ENCODE measurements at places on chromosomes 16 and 17.
A peak's percentile ranks its signal among the peaks of the same experiment; 100 is the strongest.

GRCh38 chr16:56011808-56012481 is 136.8 kb upstream of the CES5A start:
- no peak for DNase-seq

DNA sequence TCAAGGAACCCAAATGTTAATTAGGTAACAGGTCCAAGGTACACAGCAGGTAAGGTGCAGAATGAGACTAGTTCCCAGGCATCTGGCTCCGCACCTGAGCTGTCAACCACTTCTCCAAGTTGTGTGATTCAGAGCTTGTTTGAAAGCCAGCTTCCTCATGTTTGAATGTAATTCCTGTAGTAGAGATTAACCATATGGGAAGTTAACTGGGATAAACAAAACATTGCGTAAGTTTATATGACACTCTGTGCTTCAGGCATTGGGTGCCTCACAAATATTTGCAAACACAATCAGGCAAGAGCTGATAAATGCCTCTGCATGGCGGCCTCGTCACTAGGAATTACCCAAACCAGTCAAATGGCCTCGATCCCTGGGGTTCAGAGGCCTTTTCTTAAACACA is 27.9 kb upstream of the CPHXL start:
- no peak for DNase-seq

DNA sequence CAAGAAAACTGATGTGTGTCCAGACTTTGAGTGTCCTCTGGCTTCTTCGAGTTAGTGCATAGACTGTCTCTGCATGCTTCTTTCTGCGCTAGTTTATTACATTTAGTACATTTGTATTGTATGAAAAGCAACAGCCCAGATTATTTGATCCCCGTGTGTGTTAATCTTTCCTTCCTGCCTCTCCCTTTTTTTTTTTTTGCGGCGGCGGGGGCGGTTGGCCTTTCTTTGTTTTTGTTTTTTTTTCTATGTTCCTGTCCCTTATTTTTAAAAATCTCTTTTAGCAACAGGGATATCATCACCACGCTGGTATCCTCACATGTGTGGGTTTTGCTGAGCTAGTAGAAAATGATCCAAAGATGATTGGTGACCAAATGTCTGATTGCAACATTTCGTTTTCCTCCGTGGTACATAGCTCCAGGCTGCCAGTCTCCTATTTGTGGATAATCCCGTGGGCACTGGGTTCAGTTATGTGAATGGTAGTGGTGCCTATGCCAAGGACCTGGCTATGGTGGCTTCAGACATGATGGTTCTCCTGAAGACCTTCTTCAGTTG is 9.4 kb downstream of the SCPEP1 start:
- DNase-seq: no peak

DNA sequence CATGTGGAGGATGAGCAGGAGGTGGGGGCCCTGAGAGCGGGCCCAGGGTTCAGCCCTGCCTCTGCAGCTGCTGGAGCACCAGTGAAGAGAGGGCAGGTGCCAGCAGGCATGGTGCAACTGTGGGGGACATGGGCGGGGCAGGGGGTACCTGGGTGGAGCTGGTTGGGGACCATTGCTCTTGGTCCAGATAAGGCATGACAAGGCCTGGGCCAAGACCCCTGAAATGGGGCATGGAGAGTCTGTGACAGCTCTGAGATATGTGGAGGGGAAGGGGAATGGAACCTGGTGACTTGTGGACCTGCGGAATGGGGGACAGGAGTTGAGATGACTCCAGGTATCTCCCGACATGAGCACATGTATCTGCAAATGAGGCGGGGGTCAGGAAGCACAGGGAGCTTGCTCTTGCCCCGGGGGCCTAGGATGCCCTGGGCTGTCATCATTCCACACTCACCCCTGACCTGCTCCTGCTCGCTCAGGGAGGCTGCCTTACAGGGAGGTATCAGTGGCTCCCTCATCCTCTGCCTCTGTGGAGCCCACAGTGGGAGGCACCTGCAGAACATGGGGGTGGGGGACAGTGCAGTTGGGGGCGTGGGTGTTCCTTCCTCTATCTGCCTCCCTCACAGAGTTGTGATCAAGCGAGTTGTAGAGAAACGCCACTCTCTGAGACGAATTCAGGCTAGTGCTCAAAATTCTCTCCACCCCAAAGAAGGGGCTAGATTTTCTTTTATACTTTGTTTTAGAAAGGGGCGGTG is 40.2 kb downstream of the TMEM235 start:
- no peak for DNase-seq

DNA sequence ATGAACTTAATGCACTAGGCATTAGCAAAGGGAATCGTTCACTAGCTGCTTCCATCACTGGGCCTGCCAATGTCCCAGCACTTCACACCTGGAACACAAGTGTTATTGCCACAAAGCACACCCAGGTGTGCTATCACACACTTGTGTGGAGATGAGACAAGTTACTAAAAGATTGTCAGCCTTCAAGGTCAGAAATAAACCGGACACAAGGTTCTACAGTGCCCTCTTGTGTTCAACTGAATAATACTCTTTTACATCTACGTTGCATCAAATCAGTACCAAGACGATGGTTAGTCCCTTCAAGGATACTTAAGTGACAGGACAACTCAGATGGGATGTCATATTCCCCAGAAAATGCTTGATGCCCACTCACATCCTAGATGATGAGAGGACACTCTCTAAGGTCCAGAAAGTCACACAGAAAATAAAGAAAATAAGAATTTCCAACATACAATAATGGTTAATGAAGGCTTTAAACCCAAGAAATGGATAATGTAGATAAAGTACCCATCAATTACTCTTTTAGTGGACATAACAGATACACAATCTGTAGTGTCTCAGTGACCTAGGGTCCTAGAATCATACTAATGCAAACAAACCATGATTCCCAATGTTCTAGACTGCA is 16.4 kb upstream of the GLG1 start:
- no peak for DNase-seq

DNA sequence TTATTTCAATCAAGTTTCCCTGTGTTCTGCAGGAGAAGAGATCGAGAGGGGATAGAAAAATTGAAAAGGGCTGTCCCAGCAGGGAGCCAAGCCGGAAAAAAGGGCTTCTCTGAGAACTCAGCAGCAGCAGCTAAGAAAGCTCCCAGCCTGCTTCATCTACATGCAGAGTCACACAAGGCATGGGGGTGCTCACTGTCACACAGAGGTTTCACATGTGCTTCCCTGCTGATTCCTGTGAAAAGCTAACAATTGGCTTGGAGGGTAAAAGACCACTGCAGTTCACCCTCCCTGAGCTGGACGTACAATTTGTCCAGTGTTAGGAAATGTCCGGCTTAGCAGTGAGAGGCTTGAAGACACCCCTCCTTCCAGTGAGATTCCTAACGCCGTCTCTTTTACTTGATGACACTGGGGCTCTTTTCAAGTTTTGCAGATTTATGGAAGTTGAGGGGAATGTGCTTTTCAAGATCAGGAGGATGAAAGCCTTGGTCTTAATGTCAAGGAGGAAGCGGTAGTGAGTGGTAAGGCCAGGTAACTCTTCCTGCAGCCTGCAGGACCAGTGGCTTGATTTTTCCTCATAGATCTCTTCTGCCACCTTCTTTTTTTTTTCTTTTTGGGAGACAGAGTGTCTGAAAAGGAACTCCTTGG is 85.6 kb downstream of the WNT3 start:
- no peak for DNase-seq

DNA sequence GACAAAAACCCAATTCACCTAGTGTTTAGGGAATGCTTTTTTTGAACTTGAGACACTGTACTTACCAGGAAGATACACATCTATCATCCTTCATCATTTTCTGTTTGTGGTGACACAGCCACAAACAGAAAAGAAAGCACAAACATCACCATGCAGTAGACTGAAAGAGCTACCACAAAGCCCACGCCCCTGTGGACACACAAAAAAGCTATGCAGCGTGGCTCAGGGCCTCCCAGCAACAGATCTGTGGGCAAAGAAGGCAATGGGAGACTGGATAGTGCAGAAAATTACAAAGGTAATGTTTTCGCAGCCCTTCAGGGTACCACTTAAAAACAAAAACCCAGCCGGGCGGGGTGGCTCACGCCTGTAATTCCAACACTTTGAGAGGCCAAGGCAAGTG is 9.6 kb downstream of the COTL1 start:
- no peak for DNase-seq

GRCh38 chr17:58786586-58787295 is 31.1 kb downstream of the PPM1E start:
- no peak for DNase-seq

GRCh38 chr17:57463103-57463885 is 207.0 kb downstream of the MSI2 start:
- DNase-seq: peak; percentile 82

GRCh38 chr16:84553873-84554399 is 49.5 kb upstream of the MEAK7 start:
- DNase-seq: no peak

- DNase-seq: no peak
Measured at GRCh38 chr17:11948789-11949188, 48.5 kb downstream of the ZNF18 start.

- DNase-seq: no peak
Measured at GRCh38 chr17:37117373-37118142, 168.8 kb downstream of the AATF start.

DNA sequence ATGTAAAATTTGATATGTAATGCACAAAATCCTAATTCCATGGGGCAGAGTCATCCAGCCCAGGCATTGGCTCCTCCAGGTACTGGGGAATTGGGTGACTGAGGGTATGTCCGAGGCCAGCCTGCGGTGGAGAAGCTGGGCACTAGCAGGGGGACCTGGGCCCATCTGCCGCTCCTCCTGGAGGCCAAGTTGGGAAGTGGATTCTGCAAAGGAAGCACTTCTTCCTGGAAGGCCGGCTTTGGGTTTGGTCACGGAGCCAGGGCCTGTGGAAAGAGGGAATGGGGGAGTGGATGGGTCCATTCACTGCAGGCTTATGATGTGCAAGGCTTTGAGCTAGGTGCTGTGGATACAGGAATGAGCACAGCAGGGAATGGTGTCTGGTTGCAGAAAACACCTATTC is 85.8 kb downstream of the GNAO1 start:
- DNase-seq: no peak

- no peak for DNase-seq
Measured at GRCh38 chr16:73226675-73227074, 178.7 kb upstream of the ZFHX3 start.

- peak; percentile 88 for DNase-seq
Measured at GRCh38 chr16:28494121-28494851, at the start of gene APOBR. APOBR (plus strand) TSS chr16:28494643; CDS start chr16:28494682, 39 bp downstream.

DNA sequence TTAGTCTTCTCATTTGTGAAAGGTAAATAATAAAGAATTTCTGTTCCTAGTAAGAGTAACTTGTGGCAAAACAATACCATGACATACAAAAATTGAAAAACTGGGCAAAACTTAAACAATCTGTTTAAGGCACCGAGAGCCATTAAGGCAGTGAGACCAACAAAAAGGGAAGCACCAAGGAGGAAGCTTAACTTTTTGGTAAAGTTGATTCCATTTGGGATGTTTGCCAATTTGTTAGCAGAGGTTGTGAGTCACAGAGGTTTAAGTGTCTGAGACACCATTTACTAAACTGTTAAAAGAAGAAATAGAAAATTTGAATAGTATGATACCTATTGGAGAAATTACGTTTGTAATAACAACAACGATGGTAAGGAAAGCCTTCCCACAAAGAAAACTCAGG is 4.9 kb downstream of the SLC35G3 start:
- no peak for DNase-seq

DNA sequence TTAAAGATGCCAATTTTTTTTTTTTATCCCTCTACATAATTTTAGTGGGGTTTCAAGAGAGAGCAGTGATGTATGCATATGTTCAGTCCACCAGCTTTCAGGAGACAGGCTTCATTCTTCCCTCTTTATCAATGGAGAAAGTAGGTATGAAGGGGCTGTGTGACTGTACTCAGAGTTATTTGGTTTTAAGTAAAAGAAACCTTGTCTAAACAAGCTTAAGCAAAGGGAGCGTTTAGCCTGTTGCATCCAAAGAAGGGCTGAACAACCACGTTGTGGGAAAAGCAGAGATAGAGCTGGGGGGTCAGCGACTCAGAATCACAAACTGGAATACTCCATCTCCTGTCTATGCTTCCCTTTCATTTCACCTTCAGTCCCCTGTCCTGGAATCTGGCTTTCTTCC is 50.4 kb upstream of the HAS3 start:
- no peak for DNase-seq

DNA sequence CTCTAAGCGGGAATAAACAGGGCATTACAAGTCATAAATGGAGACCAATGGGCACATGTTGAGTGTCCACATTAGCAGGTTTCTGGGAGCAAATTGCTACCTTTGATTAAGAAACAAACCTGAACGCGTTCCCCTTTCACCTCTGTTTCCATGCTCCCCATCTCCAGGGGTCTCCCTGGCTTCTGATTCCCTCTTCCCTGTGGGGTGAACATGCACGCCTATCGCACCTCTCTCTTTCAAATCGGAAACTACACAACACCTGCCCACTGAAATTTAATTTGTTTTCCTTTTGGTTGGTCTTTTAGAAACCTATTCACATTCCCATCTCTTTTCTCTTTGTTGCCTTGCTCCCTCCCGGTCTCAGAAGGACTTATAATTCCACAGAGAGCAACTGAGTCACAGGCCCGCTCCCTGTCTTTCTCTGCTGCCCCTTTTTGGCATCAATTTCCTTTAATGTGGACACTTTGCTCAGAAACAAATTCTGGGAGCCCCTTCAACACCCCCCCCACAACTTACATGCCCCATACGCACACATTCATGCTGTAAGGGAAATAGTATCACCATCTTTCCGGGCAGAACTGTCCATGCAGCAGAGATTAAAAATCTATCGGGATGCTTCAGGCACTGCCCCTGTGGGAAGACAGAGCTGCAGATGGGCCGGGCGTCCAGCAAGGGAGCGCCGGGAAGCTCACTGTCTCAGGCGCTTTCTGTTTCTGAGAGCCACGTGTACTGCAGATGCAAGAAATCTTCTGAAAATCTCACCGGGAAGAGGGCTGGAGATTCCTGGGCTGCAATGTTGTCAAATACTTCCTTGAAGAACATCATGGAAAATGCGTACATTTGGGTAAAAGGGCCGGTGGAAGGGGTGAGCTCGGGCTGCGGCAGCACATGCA is 7.2 kb upstream of the FOXF1 start:
- DNase-seq: no peak

All from stimulated activated CD8-positive, alpha-beta memory T cell treated with anti-CD3 and anti-CD28 coated beads, Interleukin-7, amount 100 ng/mL, for 48 hours (primary cell).